Islet precursor cell (in vitro differentiated cells): ENCODE measurements at places on chromosomes 16 and 17.

- peak; percentile 77 for DNase-seq
Measured at GRCh38 chr17:42329025-42329976, 41.0 kb downstream of the STAT5A start.

DNA sequence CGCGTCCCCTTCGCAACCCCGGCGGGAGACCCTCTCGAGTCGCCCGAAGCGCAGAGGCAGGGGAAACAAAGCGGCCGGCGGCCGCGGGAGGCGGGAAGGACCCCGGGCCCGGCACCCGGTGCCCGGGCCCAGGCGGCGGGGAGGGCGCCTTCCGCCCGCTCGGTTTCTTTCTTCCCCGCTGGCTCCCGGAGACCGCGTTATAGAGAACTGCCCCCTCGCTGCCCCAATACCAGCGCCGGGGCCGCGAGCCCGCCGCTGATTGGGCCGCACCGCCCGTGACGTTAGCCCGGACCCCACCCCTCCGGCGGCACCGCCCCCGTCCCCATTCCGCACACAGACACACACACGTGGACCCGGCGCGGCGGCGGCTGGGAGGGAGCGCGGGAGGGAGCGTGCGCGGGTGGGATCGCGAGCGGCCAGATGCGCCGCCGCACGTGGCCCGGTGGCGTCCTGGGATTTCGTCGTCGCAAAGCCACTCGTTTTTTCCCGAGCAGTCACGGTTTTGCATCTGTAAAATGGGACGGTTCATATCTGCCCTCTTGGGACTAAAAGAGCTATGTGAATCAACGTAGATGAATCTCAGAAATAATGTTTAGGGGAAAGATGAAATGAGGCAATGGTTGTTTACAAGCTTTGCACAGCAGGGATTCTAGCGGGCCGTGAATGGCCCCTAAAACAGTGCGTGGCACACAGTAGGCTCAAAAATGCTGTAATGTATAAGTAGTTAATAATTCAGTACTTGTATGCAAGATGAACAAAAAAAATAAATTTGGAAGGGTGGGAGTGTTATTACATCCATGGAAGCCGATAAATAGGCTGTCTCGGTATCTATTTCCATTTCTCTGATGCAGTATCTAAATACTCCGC lies at the start of gene EPOP:
EPOP (minus strand) TSS at position 209 of the 867 bp plus-strand sequence. CDS start 462 bp downstream, outside the sequence.
- peak; percentile 97 for DNase-seq

DNA sequence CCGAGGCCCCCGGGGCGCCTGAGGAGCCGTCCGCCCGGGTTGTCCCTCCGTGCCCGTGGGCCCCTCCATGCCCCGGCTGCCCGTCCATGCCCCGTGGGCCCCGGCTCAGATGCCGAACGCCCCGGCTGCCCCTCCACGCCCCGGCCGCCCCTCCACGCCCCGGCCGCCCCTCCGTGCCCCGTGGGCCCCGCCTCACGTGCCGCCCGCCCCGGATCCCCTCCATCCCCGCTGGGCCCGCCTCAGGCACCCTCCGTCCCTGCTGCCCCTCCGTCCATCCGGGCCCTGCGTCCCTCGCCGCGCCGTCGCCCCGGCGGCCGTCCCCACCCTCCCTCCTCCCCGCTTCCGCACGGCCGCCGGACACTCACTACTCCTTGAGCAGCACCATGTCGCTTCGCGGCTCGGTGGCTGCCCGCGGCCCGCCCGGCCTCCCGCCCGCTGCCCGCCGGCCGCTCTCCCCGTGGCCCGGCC lies 382 bp downstream of the PITPNA start:
- peak; percentile 80 for DNase-seq

DNA sequence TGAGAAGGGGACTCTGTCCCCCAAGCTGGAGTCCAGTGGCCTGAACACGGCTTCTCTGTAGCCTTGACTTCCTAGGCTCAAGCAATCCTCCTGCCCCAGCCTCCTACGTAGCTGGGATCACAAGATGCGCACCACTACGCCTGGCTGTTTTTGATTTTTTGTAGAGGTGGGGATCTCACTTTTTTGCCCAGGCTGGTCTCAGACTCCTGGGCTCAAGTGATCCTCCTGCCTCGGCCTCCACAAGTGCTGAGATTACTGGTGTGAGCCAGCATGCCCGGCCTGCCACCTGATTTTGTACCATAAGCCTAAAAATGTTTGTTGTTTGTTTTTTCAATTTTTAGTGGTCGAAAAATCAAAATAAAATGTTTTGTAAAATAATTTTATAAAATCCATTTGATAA lies 19.2 kb downstream of the PAFAH1B1 start:
- DNase-seq = no peak

DNA sequence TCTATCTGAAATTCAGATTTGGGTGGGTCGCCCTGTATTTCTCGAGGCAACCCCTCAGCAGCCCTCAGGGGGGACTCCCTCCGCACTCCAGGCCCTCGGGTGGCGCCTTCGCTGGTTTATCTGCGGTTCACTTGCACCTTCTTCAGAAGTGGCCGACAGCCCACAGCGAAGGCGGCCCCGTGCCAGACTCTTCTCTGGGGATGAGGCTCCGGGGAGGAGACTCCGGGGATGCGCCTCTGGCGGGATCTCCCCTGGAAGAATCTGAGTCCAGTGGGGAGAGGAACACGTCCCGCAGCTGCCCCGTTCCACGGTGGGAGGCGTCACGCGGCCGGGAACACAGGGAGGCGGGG lies 63.9 kb upstream of the DNAJA2 start:
- no peak for DNase-seq

DNA sequence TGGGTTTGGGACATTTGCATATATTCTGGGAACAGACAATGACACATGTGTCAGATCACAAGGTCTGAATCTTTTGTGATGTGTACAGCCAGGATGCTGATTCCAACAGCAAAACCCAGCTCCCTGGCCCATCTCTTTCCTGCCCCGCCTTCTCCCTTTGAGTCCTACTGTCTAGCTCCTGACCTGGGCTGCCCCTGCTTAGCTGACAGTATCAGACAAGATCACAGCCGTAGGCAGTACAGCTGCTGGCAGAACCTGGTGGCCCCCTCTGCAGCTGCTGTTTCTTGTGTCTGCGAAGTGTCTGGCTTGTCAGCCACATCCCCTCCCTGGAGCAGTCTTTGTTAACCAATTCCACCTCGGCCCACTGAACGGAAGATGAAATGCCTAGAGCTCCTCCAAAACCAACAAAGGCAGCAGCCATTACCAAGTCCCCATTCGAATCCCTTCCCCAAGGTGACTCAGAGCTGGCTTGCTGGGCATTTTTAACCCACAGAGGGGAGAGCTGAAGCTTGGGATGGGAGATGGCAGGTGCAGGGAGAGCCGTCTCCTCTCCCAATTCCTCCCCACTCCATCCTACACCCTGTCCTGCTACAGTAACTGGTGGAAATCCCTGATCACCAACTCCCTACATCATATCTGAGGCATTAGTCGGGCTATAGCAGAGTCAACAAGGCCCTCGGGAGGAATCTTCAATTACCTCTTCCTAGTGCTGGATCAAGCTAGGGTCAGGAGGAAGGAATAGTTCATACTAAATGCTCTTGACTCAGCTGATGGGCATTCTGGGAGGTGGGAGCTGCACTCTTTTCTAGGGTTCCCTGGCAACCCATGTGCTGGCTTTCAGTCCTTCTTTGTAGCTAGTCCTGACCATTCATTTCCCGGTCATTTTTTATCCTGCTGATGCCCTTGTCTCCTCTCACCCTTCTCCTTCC lies 5.8 kb downstream of the PIPOX start:
- DNase-seq = peak; percentile 98

DNA sequence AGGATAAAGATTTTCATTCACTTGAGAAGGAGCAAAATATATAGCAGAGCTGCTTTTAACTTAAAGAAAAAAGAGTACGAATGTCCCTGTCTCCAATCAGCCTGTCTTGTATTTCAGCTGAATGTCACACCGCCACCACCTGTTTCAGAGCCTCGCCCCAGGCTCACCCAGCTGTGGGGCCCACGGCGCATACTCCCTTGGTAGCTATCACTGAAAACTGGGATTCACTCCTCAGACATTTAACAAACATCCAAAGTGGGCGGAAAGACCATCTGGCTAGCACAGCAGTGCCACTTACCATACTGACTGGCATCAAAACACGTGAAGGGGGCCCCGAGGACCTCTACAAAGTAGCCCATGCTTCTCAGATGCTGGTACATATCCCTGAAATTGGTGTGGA lies 25.4 kb upstream of the SLC38A8 start:
- DNase-seq = no peak

DNA sequence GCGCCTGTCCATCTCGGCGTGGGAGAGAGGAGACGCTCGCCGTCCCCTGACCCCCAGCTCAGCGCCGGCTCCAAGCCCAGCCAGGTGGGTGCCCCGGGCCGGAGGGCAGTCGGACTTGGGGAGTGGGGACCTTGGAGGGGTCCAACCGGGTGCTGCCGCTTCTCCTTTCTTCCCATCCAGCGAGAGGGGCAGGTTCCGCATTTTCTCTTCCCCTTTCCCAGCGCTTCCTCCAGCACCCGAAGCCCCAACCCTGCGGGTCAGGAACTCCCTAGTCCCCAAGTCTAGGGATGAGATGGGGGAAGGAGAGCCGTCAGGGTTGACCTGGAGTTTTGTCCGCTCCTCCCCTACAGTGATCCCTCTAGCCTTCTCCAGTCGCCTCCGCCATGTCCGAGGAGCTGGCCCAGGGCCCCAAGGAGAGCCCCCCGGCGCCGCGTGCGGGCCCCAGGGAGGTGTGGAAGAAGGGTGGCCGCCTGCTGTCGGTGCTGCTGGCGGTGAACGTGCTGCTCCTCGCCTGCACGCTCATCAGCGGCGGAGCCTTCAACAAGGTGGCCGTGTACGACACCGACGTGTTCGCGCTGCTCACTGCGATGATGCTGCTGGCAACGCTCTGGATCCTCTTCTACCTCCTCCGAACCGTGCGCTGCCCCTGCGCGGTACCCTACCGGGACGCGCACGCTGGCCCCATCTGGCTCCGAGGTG lies at the start of gene OTOP2:
OTOP2 (plus strand) TSS at position 24 of the 699 bp plus-strand sequence; CDS start at position 384, 360 bp downstream.
- DNase-seq = peak; percentile 57

- DNase-seq = peak; percentile 48
Measured at GRCh38 chr17:17062356-17062755, 20.1 kb downstream of the MPRIP start.

DNA sequence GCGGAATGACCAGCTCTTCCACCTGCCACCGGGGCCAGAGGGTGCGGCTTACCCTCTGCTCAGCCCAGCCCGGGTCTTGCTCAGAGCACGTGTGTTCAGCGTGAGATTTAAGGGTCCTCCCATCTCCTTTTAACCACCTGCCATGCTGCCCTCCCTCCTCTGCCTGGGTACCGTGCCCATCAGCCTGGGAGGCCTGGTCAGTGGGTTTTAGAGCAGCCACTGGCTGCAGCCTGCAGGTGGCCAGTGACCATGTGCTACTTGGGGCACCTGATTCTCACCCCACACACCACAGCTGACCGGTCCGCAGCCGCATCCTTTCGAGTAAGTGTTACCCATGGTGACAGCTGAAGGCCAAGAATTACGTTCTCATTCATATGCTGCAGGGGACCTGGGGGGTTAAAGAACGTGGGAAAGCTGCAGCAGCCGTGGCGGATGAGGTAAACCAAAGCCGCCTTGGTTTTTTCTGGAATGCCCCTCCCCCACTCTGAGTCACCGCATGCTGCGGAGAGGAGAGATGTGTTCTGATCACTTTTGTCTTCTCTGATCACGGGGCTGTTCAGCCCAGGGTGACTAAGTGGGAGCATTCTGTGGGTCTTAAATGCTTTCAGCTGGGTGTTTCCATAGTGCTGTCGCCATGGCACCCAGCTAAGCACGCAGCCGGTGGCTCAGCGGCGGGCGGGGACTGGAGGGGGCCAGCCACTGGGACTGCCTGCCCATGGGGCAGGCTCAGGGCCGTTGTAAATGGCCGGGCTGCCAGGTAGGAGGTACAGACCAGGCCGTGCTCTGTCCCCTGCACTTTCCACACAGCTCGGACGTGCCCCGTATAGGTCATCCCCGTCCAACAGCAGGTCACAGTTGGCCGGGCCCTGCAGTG lies 59.8 kb downstream of the BAIAP2 start:
- DNase-seq = peak; percentile 100

DNA sequence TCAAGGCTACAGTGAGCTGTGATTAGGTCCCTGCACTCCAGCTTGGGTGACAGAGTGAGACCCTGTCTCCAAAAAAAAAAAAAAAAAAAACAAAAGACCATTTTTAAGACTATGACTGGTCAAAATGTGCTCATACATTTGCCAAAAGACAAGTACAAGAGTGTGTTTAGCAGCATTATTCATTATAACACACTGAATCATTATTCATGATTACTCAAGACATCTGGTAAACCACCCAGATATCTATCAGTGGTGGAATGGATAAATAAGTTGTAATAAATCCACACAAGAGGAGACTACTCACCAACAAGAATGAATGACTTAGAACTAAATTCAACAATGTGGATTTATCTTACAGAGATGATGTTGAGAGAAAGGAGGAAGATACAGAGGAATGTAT lies 716.3 kb downstream of the MAF start:
- DNase-seq = no peak

- DNase-seq = peak; percentile 100
Measured at GRCh38 chr17:57875290-57876022, 25.6 kb upstream of the MRPS23 start.

DNA sequence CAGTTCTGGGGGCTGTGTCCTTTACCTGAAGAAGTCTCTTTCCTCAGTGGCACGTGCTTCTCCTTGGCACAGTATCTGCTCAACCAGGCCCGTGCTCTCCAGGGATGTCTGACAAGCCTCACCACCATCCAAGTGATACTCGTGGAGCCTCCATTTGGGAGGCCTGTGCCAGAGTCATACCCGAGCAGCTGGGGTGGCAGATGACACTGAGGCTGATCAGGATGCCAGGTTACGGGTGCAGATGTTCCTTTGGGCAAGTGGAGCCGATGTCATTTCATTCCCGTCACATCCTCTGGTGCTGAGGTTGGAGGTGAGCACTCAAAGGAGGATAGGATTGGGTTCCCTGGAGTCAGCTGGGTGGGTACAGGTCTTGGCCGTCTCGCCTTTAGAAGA lies 87.2 kb downstream of the KSR1 start:
- DNase-seq = no peak

- DNase-seq = no peak
Measured at GRCh38 chr17:58401287-58401686, 16.0 kb downstream of the RNF43 start.

GRCh38 chr17:49381793-49382192 lies 19.7 kb upstream of the ZNF652 start:
- no peak for DNase-seq

DNA sequence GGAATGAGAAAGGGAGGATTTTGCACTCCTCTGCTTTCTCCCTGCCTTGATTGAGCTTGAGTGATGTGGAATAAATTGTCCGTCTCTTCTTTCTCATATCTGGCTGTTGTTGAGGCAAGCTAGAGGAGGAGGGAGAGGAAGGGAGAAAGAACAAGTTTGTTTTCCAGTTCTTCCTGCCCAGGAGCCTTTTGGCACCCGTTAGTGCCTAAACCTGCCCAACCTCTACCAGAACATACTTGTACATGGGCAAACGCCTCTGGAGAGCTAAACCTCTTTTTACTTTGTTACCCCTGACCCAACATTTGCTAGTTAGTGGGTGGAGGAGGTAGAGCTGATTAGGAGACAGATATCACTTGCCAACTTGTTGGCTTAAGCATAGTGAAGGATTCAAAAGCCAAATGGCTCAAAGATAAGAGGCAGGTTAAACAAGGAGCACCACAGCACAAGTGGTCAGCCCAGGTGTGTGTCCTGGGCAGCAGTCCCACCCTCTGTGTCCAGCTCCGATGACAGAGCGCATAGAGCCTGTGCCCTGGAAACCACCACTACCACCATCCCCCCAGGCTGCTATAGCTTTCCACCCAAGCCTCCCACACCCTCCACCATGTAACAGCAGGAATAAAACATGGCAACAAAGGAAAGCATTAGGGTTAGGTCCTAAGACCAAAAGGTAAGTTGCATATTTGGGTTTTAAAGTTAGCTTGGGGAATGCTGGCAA lies 6.5 kb downstream of the ODF4 start:
- DNase-seq = no peak
